Femur (tissue), 1 donor: ENCODE measurements at places on chromosomes 11 and 22.

- DNase-seq, result peak; percentile 28
Observed at GRCh38 chr11:82864268-82864667, 36.0 kb downstream of the PRCP start.

DNA sequence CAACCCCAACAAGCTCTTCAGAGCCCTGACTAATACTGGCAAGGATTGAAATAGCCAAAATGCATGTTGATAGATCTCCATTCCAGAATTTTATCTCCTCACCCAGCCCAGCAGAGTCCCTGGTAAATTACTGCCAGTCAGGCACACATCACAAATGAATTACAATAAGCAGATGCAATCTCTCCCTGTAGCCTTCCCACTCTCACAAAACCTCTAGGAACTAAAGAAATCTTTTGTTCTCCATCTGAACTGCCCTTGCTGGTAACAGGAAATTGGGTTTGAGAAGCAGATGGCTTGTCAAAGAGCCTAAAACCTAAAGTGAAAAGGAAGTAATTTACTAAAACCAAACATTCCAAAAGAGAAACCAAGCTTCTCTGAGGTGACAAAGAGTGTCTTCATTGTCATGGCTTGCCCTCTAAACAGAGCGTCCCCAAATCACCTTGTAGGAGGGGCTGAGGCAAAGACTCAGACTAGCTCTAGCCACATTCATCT, 59.5 kb downstream of the FAM168A start:
- no peak for DNase-seq

- peak; percentile 60 for DNase-seq
Observed at GRCh38 chr11:130124096-130124495, 35.5 kb upstream of the ST14 start.

- no peak for DNase-seq
Observed at GRCh38 chr22:19546680-19547079, 22.5 kb upstream of the CLDN5 start.

DNA sequence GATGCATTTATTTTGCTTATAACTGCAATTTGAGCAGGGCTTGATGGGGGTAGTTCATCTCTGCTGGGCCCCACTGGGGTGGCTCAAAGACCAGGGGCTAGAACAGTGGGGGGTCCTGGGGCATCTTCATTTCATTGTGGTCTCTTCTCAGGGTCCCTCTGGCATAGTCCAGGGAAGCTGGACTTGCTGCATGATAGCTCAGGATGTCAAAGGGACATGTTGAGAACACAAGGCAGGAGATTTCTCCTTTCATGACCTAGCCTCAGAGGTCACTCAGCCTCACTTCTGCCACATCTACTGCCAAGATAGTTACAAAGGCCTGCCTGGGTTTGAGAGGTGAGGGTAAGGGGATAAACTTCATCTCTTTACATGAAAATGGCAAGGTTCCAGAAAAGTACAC, 89.5 kb downstream of the CWC15 start:
- no peak for DNase-seq

GRCh38 chr11:10978198-10978597, 120.3 kb upstream of the ZBED5 start:
- DNase-seq, result no peak

GRCh38 chr11:1022908-1023810, 13.4 kb downstream of the MUC6 start:
- DNase-seq, result no peak

DNA sequence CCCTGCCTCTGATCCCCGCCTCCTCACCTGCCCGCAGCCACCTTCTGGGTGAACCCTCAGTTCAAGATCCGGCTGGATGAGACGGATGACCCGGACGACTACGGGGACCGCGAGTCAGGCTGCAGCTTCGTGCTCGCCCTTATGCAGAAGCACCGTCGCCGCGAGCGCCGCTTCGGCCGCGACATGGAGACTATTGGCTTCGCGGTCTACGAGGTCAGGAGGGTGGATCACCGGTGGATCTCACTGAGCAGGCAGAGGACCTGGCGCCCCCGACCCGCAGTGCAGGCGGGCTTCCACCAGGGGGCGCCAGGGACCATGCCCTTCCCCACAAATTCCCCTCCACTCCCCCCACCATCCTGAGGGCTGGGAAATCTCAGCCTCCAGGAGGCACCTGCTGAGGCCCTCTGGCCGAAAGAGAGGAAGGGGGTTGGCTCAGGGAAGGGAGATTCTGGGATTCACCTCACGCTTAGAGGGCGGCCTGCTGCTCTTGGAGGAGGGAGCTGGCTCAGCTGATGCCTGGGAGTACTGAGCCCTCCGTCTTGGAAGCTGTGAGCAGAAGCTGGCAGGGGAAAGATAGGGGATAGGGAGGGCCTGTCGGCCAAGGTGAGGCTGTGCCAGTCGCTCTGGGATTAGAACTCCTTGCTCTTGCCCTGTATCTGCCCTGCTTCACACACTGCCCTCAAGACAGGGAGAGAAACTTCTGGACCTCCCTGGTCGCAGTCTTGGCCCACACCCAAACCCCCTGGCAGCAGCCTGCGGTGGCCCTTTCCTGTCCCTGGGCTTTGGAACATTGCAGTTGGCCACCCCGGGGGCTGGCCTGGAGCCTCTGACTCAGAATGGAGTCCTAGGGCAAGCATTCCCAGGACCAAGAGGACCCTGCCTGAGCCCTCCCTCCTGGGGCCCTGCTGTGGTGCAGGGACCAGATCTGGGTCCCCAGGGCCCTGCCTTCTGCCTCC, 23.2 kb downstream of the CAPN1 start:
- DNase-seq, result no peak

GRCh38 chr22:40819599-40820140, 524 bp upstream of the SLC25A17 start:
- no peak for DNase-seq

DNA sequence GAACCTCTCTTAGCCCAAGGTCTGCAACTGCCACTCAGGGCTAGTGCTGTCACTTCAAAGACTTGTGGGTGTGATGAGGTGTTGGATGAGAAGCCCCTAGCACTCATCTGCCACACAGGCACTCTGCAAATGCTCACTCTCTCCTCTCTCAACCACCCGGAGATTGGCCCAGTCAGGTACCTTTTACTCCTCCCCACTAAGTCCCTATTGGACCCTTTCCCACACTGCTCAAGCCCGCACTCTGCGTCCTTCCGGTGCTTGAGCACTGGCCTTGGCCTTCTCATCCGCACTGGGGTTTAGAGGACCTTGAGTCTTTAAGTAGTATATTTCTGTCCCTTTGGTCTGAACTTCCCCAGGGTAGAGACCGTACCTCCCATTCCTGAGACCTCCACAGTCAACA, 308.0 kb downstream of the NXPE2 start:
- DNase-seq, result no peak

DNA sequence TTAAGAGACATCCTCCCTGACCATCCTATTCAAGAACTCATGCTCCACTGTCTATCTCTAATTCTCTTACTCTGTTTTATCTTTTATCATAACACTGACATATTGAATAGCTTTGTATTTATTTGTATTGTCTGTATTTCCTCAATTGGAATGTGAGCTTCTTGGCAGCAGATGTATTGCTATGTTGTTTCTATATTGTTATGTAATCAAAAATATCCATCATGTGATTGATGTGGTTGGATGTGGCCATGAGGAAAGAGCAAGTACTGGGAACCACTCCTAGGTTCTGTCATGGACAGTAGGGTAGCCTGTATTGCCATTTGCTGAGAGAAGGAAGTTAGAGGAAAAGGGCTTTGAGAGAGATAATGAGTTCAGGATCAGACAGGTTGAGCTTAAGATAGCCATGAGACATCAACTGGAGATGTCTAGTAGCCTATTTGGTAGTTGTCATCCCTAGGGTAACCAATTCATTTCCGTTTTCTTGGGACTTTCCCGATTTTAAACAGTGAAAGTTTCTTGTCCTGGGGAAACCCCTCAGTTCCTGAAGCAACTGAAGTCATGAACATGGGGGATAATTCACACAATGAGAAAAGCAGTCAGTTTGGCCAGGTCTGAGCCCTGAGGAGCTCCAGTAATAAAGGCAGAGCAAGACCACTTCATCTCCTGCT, 404.5 kb downstream of the INSC start:
- DNase-seq, result no peak
